ENCODE measurements at places on chromosomes 1 and 21.

DNA sequence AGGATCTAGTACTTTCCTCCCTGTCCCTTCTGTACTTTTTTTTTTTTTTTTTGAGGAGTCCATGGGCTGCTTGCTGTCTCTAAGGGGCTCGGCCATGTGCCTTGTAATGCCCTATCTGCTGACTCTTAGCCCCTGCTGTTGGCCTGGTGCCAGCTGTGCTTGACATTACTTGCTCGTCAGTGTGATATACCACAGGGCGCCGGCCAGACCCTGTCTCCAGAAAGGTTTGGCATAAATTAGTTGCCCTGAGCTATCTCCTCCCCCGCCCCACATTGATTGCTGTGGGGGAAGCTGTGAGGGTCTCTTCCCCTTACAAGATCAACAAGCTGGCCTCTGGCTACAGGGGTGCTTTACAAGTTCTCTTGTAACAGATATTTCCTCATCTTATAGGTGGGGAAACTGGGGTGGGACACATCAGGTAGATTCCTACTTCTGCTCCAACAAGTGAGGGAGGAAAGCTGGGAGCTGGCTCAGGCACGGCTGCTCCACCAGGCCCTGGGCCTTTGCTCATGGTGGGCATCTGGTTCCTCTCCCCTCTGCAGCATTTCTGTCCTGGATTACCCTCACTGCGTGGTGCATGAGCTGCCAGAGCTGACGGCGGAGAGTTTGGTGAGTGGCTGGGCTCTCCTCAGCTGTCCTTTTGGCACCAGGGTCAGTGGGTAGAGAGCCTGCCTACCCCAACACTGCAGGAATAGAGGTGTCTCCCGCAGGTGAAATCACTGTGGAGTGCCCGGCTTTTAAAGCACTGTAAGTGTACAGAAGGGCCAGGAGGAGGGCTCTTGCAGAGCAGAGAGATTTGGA is 15.6 kb downstream of the STRIP1 start:
- no peak for DNase-seq

GRCh38 chr1:165075725-165076370 is 280.7 kb downstream of the LMX1A start:
- DNase-seq = peak; percentile 60

DNA sequence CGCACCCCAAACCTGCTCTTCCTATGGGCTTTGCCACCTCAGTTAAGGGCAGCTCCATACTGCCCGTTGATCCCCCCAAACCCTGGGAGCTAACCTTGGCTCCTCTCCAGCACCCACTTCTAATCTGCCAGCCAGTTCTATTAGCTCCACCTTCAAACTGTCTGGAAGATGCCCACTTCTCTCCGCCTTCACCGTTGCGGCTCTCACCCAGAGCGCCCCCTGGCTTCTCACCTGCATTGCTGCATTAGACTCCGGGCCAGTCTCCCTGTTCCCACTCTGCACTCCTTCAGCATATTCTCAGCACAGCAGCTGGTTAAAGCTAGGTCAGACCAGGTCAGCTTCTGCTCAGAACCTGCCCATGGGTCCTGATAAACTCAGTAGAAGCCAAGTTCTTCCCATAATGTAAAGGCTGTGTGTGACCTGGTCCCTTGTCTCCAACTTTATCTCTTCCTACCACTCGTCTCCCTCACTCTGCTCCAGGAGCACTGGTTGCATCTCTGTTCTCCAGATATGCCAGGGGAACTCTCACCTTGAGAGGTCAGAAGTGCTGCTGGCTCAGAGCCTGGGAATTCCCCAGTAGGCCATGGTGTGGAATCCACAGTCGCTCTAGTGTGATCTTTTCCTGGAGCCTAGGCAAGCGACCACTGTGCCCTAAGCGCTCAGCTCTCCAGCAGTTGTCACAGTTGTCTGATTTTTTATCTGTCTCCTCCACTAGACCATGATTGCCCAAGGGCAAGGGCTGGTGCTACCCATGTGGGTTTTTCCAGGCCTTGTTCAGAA is 150.3 kb downstream of the HMGB4 start:
- DNase-seq = peak; percentile 73

DNA sequence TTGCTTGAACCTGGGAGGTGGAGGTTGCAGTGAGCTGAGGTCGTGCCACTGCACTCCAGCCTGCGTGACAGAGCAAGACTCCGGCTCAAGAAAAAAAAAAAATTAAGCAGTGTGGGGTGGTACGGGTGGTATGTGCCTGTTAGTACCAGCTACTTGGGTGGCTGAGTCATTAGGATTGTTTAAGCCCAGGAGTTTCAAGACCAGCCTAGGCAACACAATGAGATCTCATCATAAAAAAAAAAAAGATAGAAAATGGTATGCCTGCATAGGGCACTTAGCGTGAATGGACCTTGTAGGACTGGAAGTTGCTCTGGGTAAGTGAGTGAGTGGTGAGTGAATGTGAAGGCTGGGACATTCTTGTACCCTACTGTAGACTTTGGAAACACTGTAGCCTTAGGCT is 37.0 kb downstream of the TBCE start:
- DNase-seq = no peak

GRCh38 chr21:29343519-29343918 is 44.8 kb downstream of the BACH1 start:
- no peak for DNase-seq

All from neural progenitor cell (in vitro differentiated cells).